Stimulated activated CD4-positive, alpha-beta T cell treated with anti-CD3 and anti-CD28 coated beads, TNF-alpha, amount 100 ng/mL, for 1 hour (primary cell): ENCODE measurements at places on chromosomes 5 and 9.

- DNase-seq: no peak
Measured at GRCh38 chr5:150522504-150523414, 14.8 kb downstream of the NDST1 start.

- DNase-seq: no peak
Measured at GRCh38 chr9:92600462-92601261, 64.9 kb upstream of the ECM2 start.

DNA sequence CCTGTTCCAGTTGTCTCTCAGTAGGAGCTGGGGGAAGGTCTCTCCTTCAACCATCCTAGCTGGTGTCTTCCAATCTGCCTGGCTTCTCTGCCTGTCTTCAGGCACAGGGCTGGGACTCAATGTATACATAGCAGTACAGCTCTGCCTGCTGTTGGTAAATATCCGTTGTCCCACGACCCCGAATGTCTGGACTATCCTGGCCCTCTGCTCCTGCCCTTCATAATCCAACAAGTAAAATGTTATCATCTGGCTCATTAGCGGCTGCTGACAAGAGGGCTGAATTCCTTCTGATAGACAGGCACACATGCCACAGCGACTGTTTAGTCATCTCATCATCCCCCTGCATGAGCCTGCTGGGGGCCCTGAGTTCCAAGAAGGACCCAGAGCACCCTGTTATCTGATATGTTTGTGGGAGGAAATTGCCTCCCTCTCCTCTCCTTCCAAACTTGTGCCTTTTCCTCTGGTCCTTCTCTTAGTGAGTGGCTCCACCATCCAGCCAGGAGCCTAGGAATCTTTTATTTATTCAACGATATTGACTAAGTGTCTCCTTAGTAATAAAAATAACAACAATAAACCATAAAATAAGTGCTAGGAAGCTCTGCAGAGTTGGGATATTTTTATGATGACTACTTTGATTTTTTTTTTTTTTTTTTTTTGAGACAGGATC lies 29.5 kb upstream of the TGFBR1 start:
- no peak for DNase-seq

GRCh38 chr5:129049126-129049799 lies 45.3 kb upstream of the ISOC1 start:
- no peak for DNase-seq

DNA sequence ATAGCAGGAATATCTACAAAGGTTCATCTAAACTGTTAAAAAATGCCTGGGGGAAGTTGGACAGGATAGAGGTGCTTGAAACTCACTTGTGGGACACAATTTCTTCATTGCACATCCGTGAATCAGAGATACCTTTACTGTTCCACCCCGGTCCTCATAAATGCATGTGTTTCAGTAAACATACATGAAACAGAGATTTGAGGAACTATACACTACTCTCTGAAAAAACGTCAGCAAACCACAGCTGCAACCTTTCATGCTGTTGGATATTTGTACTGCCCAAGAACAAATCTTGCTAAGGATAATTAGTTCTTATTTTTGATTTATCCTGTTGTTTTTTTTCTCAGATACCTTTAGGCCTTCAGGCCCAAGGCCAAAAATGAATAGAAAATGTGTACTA lies 337.3 kb downstream of the KDM4C start:
- DNase-seq: no peak

DNA sequence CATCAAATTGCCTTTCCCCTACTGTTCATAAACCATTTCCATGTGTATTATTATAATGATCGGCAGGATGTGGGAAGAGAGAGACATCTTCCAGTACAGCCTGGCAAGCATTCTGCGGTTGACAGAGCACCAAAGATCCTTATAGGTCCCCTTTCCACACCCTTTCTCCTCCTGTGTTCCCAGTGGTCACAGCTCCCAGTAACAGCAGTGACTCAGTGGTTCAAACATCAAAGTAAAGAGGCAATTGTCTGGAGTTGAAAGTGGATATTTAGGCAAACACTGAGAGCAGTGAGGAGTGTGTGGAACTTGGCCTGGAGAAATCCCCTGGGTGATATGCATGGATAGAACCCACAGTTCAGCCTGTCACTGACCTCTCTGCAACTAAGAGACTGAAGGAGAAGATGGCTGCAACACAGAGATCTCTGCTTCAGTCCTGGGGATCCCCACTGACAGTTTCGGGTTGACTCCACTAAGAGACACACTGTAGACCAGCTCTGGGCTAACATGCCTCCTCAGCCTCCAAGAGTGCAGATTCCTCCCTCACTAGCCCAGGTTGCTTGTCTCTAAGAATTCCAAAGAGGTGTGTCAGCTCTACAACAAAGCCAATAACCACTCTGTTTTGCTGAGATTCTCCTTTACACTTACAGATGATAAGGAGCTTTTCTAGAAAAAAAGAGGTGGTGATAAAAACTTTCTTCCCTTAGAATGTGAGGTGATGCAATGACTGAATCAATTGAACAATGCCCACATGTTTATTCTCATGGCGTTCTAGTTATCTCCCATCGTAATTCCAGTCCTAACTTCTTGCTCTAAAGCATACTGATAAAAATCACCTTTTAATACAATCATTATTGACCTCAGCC lies 94.4 kb upstream of the IL6ST start:
- no peak for DNase-seq

- no peak for DNase-seq
Measured at GRCh38 chr9:89434636-89435035, 63.3 kb downstream of the SEMA4D start.

GRCh38 chr9:98302150-98302549 lies 46.7 kb upstream of the TBC1D2 start:
- DNase-seq: no peak

DNA sequence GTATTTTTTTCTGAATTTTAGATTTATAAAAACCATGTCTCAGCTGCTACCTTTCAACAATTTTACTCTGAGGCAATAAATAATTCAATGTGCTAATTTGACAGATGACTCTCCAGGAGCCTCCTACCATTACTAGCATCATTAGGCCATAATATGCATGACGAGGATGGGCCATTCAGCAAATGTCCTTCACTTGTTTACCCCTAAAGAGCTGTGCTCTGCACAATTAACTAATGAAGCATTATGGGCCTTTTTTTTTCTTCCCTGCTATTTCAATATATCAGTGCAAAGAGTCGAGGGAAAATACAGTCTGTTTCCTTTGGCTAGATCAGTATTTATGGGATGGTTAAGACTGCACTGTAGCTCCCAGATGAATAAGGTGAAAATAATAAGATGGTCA lies 627.2 kb downstream of the ISL1 start:
- DNase-seq: no peak

GRCh38 chr9:136143215-136144001 lies 24.7 kb upstream of the TMEM250 start:
- no peak for DNase-seq

- no peak for DNase-seq
Measured at GRCh38 chr5:71537687-71538086, 49.5 kb upstream of the MCCC2 start.

DNA sequence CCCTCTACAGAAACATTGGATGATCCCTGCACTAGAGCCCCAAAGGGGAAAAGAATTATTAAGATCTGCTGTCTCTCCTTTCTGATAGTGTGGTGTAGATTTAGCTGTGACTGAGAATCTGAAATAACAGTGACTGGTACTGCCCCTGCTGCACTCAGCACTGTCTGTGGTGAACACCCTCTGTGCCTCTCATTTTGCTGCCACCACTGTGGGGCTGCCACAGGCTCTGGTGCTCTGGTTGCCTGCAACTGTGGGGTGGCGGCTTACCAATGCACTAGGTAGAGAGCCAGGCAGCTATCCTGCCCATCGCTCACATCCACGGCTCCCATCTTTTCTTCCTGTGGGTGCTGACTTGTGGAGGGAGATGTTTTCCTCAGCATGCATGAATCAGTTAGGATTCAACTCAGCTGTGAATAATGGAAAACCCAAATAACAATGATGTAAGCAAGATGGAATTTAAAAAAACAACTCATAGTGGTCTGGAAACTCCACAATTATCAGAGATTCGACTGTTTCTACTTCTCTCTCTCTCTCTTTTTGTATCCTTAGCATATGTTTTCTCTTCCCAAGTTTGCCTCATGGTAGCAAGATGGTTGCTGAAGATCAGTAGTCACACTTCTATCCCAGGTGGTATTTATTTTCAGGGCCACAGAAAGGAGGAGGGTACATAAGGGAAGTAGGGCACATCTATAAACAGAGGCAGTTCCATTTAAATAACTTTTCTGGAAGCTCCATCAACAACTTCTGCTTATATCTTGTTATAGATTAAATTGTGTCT lies 99.8 kb upstream of the DAP start:
- DNase-seq: no peak
